Nasal cavity respiratory epithelium epithelial cell of viscerocranial mucosa (primary cell): ENCODE measurements at places on chromosomes 5 and 9. TPM values are rescaled to one million over a fixed set of nuclear protein-coding genes. Genes with fewer than 3 reads are reported as not detected.

Gene ZNG1C
- 41.4 and 42.0 TPM in 2 replicates for total RNA-seq

Gene AFAP1L1
- 17.2 and 46.1 TPM in 2 replicates for total RNA-seq

Gene CLTA
- total RNA-seq = 230 and 260 TPM in 2 replicates

Gene ZDHHC11
- 1.0 and 5.0 TPM in 2 replicates for total RNA-seq

Gene ZNF454
- 1.4 and 4.8 TPM in 2 replicates for total RNA-seq

Gene RMRP
- total RNA-seq = 18,537 and 104,493 TPM in 2 replicates

Gene PLPP6
- total RNA-seq = 6.5 and 12.0 TPM in 2 replicates

Gene CCL21
- total RNA-seq = not detected in 2 replicates

Gene RNF180
- total RNA-seq = 2.7 and 6.8 TPM in 2 replicates

Gene DOK3
- 0.68 and 7.6 TPM in 2 replicates for total RNA-seq

Gene ACSL6
- total RNA-seq = under 0.01 and 0.14 TPM in 2 replicates

Gene ANGPTL2
- total RNA-seq = under 0.01 and 0.14 TPM in 2 replicates

Gene CTNND2
- total RNA-seq = not detected in 2 replicates

Gene IFNB1
- total RNA-seq = under 0.01 TPM in 1 of 2 replicates, not detected in the other

Gene MAP1B
- 15.4 and 21.9 TPM in 2 replicates for total RNA-seq

Gene DND1
- total RNA-seq = 0.34 and 0.36 TPM in 2 replicates

Gene FOXD4L5
- under 0.01 and 0.14 TPM in 2 replicates for total RNA-seq

Gene PCDHGA1
- total RNA-seq = under 0.01 and 0.43 TPM in 2 replicates

Gene LYRM7
- total RNA-seq = 10.6 and 13.3 TPM in 2 replicates

Gene OR1Q1
- not detected in 2 replicates for total RNA-seq

Gene TIMD4
- total RNA-seq = not detected in 2 replicates

Gene PCDHA13
- total RNA-seq = under 0.01 and 2.6 TPM in 2 replicates
